GM18507 (cell line): ENCODE measurements at places on chromosomes 5 and 9.
A peak's percentile ranks its signal among the peaks of the same experiment; 100 is the strongest.

- no peak for DNase-seq
Observed at GRCh38 chr9:127538849-127539258, 73.2 kb upstream of the STXBP1 start.

GRCh38 chr9:26753971-26754370, 138.6 kb downstream of the CAAP1 start:
- no peak for DNase-seq

DNA sequence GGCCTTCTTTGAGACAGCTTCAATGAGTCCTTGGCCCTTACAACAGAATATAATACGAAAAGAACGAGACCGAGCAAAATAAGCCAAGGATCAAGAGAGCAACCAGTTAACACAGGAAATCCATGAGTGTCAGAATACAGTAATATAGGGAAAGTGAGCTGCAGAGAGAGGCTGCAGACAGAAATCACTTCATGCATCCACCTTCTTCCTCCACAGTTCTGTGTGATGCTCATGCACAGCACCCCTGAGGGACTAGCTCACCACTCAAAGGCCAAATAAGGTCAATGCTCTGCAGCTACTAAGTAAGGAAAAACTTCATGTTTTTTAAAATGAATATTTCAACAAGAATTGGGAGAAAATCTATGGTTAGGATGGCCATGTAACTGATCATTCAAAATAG, 257.1 kb downstream of the MCTP1 start:
- no peak for DNase-seq

GRCh38 chr5:150573867-150574817, 66.2 kb downstream of the NDST1 start:
- no peak for DNase-seq

- DNase-seq = no peak
Observed at GRCh38 chr5:9196403-9197227, 349.3 kb downstream of the SEMA5A start.

GRCh38 chr9:94120854-94121376, 36.7 kb downstream of the PTPDC1 start:
- DNase-seq = no peak

GRCh38 chr5:113378514-113378913, 56.3 kb downstream of the TSSK1B start:
- no peak for DNase-seq

GRCh38 chr5:151225071-151225470, 1.2 kb upstream of the CCDC69 start:
- DNase-seq = no peak

DNA sequence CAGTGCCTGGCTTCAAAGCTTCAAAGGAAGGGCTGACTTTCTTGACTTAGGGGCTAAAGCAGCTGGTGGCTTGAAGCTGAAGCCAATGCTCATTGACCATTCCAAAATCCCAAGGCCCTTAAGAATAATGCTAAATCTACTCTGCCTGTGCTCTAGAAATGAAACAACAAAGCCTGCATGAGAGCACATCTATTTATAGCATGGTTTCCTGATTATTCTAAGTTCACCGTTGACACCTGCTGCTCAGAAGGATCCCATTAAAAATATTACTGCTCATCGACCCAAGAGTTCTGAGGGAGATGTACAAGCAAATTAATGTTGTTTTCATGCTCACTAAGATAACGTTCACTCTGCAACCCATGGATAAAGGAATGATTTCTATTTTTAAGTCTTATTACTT, 6.7 kb downstream of the TMEM174 start:
- no peak for DNase-seq

DNA sequence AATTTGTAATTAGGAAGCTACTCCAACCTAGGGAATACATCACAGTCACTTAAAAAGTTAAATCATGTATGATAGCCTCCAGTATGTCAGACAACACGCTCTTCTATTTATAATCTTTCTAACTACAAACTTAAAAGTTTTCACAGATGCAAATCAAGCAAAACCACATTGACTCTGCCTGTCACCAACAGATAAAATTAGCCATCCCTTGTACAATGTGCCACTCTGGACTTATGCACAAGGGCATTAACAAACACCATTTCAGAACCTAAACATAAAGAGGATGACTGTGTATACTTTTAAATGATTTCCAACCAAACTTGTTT, 14.7 kb downstream of the ERP44 start:
- DNase-seq = no peak

DNA sequence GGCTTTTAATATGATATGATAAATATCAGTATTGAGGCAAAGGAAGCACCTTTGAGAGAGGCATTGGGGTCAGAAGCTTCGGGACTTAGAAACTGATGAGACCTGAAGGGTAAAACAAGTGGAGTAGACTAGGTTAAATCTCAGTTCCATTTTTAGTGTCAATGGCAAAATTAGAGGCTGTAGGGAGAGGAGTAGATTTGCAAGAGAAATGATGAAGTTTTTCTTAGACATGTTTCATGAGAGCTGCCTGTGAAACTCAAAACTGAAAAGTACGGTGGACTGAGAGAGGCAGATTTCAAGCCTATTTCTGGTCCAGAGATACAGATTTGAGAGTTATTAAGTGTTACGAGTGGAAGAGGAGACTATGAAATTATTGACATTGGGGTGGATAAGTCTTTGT, 278.5 kb downstream of the TAF11L14 start:
- no peak for DNase-seq

DNA sequence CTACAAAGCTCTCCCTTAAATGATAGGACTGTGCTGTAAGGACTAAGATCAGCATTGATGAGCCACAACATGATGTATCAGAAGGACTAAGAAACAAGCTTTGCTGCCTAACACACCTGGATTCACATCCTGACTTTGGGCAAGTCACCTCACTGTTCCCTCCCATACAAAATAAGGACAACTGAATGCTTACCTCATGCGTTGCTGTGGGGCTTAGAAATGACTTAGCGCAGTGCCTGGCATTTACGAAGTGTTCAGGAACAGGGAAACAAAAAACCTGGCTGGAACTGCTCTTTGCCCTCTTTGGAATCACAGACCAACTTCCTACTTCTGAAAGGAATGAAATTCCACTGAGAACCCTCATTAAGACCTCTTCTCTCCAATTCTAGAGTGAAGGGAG, 113.7 kb downstream of the BAAT start:
- DNase-seq = no peak

GRCh38 chr9:6711403-6711802, 46.4 kb upstream of the KDM4C start:
- no peak for DNase-seq

DNA sequence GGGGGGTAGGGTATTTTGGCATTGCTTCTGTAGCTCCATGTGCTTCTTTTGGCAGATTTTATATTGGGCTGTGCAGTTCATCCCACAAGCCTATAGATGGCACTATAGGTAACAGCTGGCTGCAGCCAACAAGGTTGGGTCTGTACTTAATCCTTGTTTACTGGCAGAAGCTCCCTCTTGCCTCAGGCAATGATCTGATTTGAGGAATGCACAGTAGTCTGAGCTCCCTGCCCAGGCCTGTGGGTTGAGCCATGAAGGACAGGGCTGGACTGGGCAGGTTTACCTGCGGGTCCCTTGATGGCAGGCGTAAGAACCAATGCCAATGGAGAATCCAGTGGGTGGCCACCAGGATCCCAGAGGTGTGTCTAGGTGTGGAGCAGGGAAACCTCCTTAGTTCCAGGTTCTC, 11.7 kb upstream of the OR1J2 start:
- peak; percentile 3 for DNase-seq

DNA sequence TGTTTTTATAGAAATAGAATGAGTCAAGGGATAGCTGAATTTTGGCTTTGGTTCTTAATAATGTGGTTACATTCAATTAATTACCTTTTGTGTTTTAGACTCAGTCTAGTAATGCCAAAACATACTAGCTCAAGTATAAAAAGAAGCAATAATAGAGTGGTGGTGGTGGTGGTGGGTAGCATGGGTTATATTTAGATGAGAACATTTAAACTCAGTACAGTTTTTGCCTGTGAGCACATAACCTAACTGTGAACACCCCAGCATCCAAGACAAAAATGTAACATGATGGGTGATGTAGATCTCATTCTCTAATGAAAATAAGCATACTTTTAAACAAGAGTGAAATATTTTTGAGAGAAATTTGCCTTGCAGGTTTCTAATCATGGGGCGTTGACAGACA, 14.2 kb downstream of the CPEB4 start:
- no peak for DNase-seq

DNA sequence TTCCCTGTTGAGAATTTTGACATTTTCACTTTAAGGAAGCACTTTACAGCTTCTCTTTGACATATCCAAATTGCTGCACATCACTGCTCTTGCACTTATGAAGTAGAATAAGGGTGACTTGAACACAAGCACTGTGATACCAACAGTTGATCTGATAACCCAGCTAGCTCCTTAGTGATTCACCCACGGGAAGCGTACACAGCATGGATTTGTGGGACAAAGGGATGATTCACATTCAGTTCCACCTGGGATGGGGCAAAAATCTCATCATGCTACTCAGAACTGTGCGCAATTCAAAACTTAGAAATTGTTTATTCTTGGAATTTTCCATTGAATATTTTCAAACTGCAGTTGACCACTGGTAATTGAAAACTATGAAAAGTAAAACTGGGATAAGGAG, 1565.5 kb upstream of the CDH9 start:
- no peak for DNase-seq

GRCh38 chr9:6147846-6148245, 67.8 kb upstream of the IL33 start:
- DNase-seq = no peak

DNA sequence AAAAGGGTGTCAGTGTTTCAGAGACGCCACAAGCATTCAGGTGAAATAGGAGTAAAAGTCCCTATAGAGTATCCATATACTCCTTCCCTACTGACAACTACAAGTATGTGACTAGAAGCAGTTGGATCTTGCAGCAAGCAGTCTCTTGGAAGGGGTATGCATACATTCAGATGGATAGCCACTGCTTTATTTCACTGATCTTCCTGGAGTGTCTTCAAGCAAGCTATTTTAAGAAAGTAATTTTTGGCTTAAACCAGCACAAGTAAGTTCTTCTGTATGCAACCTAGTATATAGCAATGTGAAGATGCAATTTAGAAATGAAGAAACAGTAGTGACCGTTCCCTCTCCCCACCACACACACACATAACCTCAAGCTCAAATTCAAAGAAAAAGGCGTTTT, 446.8 kb upstream of the CDH18 start:
- no peak for DNase-seq

- DNase-seq = no peak
Observed at GRCh38 chr5:60830581-60831127, 13.4 kb downstream of the ELOVL7 start.

DNA sequence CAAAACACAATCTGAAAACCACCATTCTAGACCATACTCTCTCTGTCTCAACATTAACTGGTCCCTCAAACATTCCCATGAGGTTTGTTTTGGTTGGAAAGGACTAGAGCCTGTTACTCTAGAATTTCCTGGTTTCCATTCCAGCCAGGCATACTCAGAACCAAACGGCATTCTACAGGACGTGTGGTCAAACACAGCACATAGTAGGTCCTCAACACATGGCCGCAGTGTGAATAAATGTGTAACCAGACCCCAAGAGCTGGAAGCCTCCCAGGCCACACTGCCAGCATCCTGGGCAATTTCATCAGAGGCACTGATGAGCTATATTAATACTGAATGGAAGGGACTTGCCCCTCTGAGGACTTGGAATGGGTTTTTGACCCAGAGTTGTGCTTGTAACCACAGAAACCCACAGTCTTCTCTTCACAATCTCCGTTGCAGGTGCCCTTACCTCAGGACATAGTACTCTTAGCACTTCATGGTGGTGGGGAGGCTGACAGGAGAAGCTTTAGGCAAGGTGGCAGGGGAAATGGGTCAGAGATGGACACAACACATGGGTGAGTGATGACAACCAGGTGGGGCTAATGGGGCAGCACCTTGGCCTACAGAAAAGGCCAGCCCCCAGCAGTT, 66.0 kb downstream of the ZNF366 start:
- no peak for DNase-seq

GRCh38 chr9:109182940-109183798, 16.1 kb upstream of the FRRS1L start:
- peak; percentile 25 for DNase-seq

- DNase-seq = no peak
Observed at GRCh38 chr5:149423049-149423793, 44.1 kb upstream of the IL17B start.

DNA sequence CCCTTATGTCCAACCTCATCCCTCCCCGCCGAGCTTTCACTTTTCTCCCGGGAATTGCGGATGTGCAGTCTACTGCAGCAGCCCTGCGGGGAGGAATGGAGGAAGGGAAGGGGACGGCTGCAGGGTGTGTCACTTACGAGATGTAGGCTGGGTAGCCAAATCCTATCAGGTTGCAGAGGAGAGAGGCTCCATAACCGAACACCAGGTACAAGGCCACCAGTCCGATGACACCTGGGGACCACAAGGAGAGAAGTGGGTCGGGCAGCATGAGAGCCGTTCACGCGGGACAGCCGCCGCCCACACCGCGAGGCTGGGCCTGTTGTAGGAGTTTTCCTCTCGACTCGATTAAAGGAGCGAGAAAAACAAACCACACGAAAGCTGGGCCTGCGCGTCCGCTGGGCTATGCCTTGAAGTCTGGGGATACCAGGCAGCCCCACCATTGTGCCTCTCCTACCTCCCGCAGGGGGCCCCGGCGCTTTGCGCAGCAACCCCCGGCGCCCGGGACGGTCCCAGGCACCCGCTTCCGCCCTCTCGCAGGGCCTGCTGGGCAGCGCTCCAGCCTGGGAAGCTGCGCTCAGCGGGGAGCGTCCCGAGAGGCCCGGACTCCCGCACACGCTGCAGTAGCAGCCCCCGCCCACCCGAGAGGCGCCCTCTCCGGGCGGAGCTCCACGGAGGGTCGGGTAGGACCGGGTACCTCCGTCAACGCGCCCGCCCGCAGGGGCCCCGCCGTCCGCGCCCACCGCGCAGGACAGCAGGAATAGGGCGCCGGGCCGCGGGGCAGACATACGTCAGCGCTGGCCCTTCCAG, 798 bp downstream of the REEP5 start:
- DNase-seq = peak; percentile 7

DNA sequence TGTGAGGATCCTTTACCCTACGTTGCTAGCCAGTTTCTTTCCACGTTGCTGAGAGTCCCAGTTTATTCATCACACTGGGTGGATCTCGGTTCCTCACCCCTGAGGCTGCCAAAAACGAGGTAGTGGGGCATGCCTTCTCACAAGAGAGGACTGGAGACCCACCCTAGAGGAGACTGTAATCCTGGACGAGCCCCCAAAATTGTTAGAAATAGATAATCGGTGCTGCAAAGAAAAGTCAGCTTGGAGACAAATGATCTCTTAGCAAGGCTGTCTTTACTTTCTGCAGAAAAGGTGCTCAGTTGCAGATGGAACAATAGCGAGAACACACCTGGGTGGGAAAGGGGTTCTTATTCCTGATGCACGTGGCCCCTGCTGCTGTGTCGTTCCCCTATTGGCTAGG, 101.8 kb downstream of the TMEM167A start:
- DNase-seq = no peak

DNA sequence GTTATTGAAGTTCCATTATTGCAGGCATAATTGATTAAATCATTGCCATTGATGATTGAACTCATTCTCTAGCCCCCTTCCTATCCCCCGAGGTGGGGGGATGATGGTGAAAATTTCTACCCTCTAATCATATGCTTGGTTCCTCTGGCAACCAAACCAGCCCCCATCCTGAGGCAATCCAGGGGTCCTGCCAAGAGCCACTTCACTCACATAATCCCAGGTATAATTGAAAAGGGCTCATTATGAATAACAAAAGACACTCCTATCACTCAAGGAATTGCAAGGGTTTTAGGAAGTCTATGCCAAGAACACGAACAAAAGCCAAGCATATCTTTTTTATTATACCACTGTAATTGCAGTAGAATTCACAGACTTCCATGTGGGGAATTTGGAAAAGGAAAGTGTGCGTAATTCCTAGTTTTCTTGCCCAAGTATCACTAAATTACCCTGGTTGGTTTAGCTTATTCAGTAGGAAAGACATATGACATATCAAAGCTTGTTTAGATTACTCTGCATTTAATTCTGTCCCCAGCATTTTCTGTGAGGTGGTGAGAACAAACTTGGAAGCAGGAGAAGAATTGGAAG, 130.7 kb upstream of the TAF11L2 start:
- DNase-seq = no peak
